ENCODE measurements at places on chromosomes 12 and 14. TPM values are rescaled to one million over a fixed set of nuclear protein-coding genes. Genes with fewer than 3 reads are reported as not detected.

MYO1H gene
- not detected for total RNA-seq

CCDC177 gene
- total RNA-seq = under 0.01 TPM

LMBR1L gene
- total RNA-seq = 58.9 TPM

TSPAN19 gene
- not detected for total RNA-seq

PARPBP gene
- 4.9 TPM for total RNA-seq

CATSPERB gene
- total RNA-seq = not detected

ALX1 gene
- total RNA-seq = 2.5 TPM

VWF gene
- total RNA-seq = 3.7 TPM

Data from smooth muscle cell of bladder (primary cell).